ENCODE measurements at places on chromosomes 5 and 9.

GRCh38 chr9:10661376-10661775 is 48.6 kb upstream of the PTPRD start:
- no peak for DNase-seq

DNA sequence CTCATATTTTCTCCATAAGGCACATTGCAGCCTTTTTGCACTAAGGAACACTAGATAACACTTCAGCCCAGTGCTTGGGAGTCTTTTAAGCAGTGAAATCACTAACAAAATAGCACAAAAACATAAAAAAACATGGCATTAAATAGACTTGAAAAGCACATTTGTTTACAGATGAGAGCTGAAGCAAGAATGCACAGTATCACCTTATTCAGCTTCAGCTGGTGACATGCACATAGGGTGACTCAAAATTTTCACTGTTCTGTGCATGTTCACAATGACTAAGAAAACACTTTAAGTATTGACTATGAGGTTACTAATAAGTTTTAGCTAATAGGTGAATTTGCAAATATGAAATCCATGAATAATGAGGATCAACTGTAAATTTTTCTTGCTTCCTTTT is 293.9 kb upstream of the TARS1 start:
- DNase-seq = no peak

GRCh38 chr5:8770431-8770830 is 775.4 kb downstream of the SEMA5A start:
- no peak for DNase-seq

DNA sequence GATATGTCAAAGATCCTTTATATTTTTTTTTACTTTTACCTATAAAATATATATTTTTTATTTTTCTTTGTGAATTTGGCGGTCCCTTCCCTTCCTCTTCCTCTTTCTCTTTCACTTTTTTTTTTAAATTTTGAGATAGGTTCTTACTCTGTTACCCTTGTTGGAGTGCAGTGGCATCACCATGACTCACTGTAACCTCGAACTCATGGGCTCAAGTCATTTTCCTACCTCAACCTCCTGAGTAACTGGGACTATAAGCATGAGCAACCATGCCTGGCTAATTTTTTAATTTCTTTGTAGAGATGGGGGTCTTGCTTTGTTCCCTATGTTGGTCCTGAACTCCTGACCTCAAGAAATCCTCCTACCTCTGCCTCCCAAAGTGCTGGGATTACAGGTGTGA is 258.0 kb upstream of the CLINT1 start:
- no peak for DNase-seq

DNA sequence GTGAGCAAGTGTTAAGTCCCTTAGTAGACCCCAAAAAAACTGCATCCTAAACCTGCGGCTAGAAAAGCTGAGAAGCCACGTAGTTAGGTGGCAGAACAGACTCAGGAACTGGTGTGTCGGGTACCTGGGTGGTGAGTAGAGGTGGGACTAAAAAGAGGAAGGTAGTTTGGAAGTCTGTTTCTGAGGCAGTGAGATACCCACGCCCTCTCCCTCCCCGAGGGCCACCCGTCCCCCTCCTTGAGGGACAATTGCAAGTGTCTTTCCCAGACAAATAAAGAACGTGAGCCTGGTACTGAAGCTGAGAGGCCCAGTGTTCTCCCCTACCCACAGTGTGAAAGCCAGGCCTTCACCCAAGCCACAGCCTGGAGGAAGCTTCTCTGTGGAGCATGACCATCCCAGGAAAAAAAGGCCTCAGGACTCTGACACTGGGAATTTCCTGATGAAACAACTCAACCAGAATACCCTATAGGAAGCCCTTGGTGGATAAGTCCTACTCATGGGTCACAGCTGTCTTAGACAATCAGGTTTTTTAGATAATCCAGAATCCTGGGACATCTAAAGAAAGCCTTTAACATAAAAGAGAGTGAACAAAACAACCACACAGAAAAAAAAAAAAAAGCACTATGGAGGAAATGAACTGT is 7.0 kb upstream of the CD74 start:
- no peak for DNase-seq

Data from stimulated activated CD4-positive, alpha-beta T cell treated with anti-CD3 and anti-CD28 coated beads, Interleukin-12 subunit alpha, Interleukin-12 subunit beta, amount 100 ng/mL, for 24 hours (primary cell).